ENCODE measurements at places on chromosomes 3 and 15. TPM values are rescaled to one million over a fixed set of nuclear protein-coding genes. Genes with fewer than 3 reads are reported as not detected.

- no peak for DNase-seq
These were observed 91.7 kb upstream of the PDZRN3 start for GRCh38 chr3:73716418-73716817.

- DNase-seq, result no peak
These were observed 52.3 kb downstream of the PCSK6 start for GRCh38 chr15:101437209-101437608.

- DNase-seq, result no peak
These were observed 173.5 kb downstream of the OR4M2 start for GRCh38 chr15:22253676-22254408.

DNA sequence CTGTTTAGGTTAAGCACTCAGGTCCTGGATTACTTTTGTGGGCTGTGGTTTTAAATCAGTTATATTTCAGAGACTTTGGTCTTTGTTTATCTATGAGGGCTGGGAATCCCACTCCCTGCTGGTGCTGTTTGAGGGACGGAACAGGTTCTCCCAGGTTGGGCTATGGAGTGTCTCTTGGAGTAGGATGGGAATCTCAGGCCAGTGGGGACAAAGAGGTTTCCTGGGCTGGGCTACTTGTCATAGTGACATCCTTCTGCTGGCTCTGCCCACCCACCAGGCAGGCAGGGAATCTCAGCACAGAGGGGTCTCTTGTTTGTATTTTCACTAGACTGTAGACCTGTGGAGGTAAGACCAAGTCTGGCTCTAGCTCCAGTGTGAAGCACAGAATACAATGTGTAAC, 47.2 kb upstream of the UBE3A start:
- no peak for DNase-seq

GRCh38 chr3:119011528-119011927, 23.1 kb downstream of the IGSF11 start:
- no peak for DNase-seq

DNA sequence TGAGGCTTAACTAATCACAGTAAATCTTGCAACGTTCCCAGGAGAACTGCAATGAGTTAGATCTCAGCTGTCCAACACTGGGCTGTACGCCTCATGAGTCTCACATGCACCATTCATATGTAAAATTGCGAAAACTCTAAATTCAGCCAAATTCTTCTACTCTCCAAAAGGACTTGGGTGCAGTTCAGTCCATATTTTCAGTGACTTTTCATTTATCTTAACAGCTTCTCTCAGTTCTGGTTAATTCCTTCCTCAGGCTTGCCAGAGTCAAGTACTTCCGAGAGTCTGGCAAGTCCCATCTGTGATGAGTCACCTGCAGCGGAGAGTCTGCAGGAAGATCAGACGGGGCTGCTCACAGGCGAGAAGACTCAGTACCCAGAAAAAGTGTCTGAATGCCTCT, 11.5 kb downstream of the CCDC80 start:
- DNase-seq, result no peak

DNA sequence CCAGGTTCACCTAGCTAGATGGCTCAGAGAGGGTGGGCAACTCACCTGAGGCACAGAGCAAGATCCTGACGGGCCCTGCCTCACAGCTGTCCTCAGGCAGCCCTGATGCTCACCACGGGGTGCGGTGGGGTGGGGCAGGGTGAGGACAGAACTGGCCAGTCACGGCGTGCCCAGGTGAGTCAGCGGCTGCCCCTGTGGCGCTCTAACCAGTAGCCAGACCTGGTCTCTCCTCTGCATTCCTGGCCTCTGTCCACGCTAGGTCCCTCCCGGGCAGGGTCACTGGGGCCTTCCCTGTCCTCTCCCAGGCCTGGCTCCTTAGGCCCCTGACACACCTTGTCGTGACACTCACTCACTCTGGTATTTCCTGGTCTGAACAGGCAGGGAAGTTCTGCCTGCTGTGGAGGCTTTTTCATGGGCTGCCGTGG, 901 bp downstream of the ALS2CL start:
- no peak for DNase-seq

DNA sequence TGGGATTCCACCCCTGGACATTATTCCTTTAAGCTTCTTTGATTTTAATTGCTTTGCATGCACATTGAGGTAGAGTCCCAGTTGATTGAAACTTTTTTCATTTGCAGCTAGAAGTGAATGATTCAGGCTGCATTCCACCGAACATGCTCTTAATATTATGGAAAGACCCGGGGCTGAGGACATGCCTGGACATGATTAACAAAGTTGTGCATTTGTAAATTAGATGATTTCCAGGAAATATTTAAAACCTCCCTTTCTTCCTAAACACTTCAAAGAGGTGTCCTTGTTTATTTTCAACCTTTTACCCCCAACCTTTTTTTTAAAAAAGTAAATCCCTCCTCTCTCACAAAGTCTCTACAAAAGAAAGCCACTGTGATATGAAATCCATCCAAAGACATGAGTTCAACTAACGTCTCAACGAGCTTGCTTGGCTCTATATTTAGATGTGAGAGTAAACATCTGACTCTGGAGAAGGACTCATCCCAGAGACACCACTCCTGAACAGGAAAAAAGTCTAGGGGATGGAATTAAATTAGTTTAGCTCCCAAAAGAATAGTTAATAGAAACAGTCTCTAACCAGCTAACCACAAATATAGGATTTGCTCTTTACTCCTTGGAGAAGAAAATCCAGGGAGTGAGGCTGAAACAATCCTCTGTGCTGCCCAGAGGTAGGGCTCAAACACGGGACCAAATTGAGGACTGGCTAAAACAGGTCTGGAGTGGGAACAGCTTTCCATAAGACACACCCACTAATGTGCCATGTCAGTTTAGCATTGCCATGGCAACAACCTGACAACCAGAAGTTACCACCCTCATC, 83.1 kb downstream of the XXYLT1 start:
- DNase-seq, result no peak

DNA sequence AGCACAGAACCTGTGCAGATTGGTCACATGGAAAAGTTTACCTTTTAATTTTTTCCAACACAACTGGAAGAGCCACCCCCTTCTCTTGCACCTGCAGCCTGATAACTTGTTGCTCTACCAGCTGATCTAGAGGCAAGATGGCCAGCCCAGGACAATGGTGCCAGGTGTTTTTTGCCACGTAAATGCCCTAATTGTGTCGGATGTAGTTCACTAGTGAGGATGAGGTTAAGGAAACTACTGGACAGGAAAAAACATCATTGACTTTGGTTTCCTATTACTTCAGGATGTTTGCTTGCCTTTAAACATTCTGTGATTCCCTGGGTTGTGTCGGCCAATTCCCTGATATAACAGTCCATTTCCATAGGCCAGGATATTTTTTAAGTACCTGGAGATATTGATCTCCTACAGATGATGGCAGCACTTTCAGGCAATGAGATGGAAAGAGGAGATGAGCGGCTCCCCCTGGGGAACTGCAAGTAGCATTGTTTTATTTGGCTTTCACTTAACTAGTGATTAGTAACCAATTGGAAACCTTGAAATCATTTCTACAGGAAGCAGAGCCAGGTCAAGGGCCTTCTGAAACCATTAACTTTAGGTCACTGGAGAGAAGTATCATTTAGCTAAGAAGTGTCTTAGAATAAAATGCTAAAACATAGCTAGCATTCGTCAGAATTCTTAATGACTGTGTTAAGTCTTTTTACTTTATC, 72.5 kb downstream of the OSBPL10 start:
- DNase-seq, result no peak

GRCh38 chr3:17373304-17373703, 369.1 kb downstream of the TBC1D5 start:
- DNase-seq, result no peak

DNA sequence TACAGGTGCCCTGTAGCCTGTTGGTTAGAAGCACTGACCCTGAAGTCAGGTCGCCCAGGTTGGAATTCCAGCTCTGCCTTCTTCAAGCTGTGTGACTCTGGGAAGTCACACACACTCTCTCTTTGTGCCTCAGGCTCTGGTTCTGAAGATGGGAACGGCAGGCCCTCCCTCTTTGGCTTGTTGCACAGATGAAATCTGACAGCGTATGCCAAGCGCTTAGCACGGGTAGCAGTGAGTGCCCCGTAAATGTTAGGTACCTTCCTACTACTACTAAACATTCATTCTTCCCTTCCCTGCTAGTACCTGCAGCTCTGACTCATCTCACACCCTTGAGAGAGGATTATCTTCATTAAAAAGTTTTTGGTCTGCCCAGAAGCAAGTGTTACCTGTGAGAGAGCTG, 139.0 kb downstream of the PGPEP1L start:
- no peak for DNase-seq

CHRM5 gene
- total RNA-seq, result not detected

B2M gene
- total RNA-seq, result 496 TPM
